ENCODE measurements at places on chromosomes 16 and 17.

DNA sequence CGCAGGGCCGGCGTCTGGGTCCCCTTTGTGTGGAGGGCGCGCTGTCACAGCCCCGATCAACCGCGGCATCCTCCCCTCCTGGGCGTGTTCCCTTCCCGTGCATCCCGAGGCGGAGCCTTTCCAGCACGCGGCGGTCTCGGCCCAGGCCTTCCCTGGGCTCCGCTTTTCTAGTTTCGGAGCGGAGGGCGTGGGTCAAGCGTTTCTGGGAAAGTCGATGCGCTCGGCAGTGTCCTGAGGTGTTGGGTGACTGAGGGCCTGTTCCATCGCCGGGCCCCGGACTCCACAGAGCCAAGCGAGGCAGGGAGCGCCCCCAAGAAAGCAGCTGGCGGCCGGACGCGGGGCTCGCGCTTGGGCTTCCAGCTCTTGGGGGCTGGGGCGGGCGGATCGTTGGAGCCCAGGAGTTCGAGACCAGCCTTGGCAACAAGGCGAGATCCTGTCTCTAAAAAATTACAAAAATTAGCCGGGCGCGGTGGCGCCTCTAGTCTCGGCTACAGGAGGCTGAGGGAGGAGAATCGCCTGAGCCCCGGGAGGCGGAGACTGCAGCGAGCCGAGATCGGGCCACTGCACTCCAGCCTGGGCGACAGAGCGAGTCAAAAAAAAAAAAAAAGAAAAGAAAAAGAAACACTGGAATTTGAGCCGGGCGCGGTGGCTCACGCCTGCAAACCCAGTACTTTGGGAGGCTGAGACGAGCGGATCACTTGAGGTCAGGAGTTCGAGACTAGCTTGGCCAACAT lies 806 bp downstream of the IFT140 start:
- no peak for DNase-seq

- DNase-seq = no peak
Observed at GRCh38 chr16:75227361-75228142, 8.8 kb downstream of the CTRB1 start.

DNA sequence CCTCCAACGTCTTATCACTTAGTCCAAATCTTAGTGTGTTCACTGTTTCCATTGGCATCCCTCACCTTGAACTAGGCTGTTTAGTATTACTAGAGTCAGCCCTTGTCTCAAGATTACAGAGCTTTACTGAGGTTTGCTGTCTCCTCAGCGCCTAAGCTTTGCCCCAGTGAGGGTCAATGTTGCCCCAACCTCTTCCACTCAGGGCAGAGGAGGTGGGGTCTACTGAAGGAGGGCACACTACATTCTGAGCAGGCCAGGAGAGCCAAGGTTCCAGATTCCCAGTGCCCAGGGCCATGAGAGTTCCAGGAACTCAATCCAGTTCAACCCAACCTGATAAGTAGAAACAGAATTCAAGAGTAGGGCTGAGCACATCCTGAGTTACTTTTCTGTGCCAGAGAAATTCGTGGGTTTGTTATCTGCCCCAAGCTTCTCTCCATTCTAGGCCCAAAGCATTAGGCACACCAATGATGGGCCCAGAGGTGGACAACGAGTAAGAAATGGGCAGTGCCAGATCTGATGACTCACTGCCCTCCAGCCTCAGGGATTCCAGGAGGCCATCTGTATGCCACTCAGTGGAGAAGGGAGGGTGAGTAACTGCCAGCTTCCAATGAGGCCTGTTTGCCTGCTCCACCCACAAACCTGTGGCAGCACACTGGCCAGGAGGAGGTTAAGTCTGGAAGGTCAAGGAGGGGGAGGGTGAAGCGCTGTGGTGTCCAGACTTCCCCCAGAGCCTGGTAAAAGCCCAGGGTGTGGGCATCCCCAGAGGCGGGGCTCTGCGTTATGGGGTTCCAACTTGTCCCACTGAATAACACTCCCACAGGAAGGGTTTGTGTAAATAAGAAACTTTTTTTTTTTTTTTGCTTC lies 8.2 kb downstream of the TUBG2 start:
- peak; percentile 20 for DNase-seq

DNA sequence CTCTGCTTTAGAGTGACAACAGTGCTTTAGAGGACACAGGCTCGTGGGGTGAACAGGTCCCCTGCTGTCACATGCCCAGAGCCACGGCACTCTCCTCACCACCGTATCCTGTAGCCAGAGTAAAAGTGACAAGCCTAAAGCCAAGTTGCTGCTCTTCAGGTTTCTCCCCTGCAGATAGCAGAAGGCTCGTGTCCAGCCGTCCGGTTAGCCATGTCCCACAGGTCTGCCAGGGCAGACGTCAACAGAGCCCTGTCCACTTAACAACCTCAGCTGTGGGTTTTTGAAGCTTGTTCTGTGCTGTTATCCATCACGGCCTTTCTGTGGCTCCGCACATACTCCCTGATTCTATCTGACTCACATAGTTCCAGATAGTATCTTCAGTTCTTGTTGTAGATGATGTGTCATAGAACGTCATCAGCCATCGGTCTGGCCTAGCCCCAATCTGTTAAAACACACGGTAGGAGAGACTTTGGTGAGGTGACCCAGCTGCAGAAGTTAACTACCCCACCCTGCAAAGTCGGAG lies 100.7 kb downstream of the SOCS1 start:
- no peak for DNase-seq

GRCh38 chr16:86048882-86049585 lies 150.1 kb downstream of the IRF8 start:
- no peak for DNase-seq

Measured in DMS 273 treated with DMSO at 0.1 percent for 48 hours (cell line).